RPMI8226 (cell line): ENCODE measurements at places on chromosomes 5 and 9.

- DNase-seq, result no peak
Measured at GRCh38 chr5:157917491-157917890, 58.5 kb upstream of the CLINT1 start.

DNA sequence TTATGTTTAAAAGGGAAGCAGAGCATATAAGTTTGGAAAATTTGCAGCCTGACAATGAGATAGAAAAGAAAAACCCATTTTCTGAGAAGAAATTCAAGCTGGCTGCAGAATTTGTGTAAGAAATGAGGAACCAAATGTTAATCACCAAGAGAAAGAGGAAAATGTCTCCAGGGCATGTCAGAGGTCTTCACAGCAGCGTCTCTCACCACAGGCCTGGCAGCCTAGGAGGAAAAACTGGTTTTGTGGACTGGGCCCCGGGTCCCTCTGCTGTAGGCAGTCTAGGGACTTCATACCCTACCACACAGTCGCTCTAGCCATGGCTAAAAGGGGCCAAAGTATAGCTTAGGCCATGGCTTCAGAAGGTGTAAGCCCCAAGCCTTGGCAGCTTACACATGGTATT is 32.1 kb upstream of the HSD17B4 start:
- DNase-seq, result no peak

GRCh38 chr5:35859101-35859661 is 2.5 kb downstream of the IL7R start:
- DNase-seq, result no peak

GRCh38 chr5:37730896-37731455 is 108.9 kb downstream of the GDNF start:
- no peak for DNase-seq

- DNase-seq, result no peak
Measured at GRCh38 chr5:6321078-6321477, 57.3 kb downstream of the MED10 start.

DNA sequence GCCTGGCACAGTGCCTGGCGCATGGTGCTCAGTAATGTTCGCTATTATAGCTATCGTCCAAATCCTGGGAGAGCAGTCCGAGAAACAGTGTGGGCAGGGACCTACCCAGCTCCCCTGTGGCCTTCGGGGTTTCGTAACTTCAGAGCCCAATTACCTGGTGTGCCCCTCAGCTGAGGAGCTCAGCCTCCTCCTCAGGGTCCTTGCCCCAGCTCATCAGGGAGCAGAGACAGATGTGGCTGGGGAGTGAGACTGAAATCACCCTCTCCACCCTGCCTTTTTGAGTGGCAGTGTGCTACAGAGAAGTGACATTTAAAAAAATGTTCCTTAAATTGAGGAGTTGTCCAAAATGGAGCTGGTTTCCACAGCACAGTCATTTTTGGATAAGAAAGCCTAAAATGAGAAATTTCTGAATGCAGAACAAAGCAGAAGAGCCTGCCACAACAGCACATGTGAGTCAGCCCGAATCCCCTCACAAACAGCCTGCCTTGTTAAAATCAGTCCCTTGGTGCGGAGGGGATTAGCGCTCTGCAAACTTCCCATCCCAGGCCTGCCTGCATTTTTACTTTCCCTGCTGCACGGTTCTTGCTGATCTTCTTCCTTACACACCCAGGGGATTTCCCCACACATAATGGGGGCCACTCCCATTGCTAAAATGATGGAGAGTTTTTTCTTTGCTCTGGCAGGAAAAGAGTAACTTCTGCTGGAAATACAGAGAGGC is 78.1 kb upstream of the PITX1 start:
- no peak for DNase-seq

- DNase-seq, result no peak
Measured at GRCh38 chr5:33565324-33565723, 124.6 kb downstream of the TARS1 start.

DNA sequence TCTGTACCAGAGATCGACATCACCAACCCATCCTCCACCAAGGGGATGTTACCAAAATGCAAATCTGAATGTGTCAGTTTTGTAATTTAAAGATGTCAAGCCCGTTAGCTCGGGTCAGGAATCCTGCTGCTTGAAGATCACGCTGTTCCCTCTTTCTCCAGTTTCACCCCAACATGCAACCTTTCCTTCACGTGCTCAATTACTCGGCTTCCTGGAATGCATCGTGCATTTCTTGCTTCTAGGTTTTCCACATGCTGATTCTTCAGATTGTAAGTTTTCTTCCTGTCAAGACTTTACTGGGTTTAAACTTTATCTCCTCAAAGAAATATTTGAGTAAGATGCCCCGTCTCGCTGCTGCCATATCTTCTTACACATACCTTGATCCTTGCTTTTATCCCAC is 209.5 kb upstream of the SNX2 start:
- no peak for DNase-seq
